ENCODE measurements at places on chromosomes 12 and 14.

DNA sequence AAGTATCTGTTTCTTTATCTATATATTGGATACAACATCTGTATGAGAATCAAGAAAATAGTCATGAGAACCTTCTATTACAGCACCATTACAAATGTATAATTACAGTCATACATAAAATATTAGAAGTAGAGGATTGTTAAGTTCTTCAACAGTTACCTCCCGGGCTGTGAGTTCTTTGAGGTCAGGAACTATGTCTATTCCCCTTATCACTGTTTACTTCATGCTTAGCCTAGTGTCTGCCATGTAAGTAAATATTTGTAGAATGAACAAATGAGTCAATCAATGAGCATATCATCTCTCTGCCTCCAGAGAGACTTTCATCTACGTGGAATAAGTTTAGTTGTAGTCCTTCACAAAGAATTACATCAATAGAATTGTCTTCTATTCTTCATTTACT lies 47.2 kb downstream of the PUS7L start:
- no peak overlapping the region for H3K27ac ChIP-seq
- DNase-seq: no peak
- H3K4me3 ChIP-seq: no peak overlapping the region
- no peaks in the 10 kb centered on the region for H3K4me1 ChIP-seq
- no peaks in the 10 kb centered on the region for H3K36me3 ChIP-seq
- peaks cover 6% of the 10 kb centered on the region for H3K27me3 ChIP-seq

DNA sequence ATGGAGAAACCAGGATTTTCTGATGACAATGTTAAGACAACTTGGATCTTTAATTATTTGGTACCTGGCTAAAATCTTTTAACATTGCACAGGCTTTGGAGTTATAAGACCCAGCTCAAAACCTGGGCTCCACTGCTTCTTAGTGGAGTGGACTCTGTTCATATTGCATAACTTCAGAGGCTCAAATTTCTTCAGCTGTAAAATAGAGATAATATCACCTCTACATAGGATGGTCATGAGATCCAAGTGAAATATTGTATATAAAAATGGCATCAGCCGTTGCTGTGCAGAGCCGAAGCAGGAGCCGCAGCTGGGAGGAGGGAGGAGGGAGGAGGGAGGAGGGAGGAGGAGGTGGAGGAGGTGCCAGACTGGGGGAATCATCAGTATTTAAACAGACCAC lies 10.5 kb downstream of the NPC2 start:
- no peaks in the 10 kb centered on the region for H3K4me1 ChIP-seq
- H3K27me3 ChIP-seq: no peaks in the 10 kb centered on the region
- no peak for DNase-seq

DNA sequence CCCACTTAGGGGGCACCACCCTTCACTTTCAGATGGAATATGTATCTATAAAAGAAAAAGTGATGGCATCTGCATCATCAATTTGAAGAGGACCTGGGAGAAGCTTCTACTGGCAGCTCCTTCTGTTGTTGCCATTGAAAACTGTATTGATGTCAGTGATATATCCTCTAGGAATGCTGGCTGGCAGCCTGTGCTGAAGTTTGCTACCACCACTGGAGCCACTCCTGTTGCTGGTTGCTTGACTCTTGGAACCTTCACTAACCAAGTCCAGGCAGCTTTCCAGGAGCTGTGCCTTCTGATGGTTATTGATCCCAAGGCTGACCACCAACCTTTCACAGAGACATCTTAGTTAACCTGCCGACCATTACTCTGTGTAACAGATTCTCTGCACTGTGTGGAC lies 44.7 kb downstream of the RIMKLB start:
- no peak overlapping the region for H3K4me3 ChIP-seq
- no peak overlapping the region for H3K27ac ChIP-seq
- DNase-seq: no peak
- H3K4me1 ChIP-seq: no peaks in the 10 kb centered on the region
- peaks cover 4% of the 10 kb centered on the region for H3K27me3 ChIP-seq

DNA sequence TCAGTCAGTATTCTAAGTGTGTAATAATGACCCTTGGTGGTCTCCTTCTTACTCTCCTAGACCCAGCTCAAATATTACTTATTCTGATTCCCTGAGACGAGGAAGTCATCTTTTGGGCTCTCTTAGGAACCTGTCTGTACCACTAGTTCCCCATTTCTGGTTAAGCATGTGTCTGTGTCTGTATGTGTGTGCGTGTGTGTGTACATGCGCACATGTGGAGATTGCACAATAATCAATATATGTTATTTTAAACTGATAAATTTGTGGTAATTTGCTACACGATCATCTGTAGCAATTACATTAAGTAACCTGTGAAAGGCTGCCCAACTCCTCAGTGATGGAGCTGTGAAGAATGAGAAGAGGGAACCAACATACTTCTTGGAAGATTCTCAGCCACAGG lies 132.2 kb downstream of the ASCL4 start:
- peaks cover 3% of the 10 kb centered on the region for H3K36me3 ChIP-seq

DNA sequence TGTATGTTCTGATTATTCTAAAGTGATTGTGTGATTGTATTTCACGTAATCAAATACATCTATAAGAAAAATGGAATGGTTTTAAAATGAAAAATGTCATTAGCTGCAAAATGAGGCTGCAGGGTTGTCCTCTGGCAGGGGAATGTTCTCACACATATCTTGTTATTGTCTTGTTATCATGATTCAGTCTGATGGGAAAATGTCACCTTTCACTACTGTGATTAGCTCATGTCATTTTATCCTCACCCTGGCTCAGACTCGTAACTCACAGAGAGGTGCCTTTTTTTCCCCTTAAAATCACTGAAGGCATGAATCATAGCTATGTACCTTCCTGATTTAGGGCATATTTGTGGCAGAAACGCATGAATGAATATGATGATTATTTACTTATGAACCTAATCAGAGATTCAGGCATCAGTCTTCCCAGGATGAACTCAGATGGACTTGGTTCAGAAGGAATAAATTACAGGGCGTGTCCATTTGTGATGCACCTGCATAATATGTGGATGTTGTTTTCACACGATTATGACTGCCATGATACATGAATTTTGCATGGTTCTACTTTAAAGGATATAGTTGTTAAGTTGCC lies 1339.2 kb downstream of the AACS start:
- H3K4me3 ChIP-seq: no peak overlapping the region
- H3K4me1 ChIP-seq: no peaks in the 10 kb centered on the region
- no peak overlapping the region for H3K27ac ChIP-seq
- H3K36me3 ChIP-seq: no peaks in the 10 kb centered on the region
- H3K27me3 ChIP-seq: no peaks in the 10 kb centered on the region
- DNase-seq: no peak

GRCh38 chr12:117907108-117907689 lies 61.6 kb downstream of the KSR2 start:
- no peaks in the 10 kb centered on the region for H3K4me1 ChIP-seq
- no peaks in the 10 kb centered on the region for H3K36me3 ChIP-seq
- H3K27me3 ChIP-seq: no peaks in the 10 kb centered on the region
- no peak overlapping the region for H3K4me3 ChIP-seq
- H3K27ac ChIP-seq: no peak overlapping the region

Data from activated T-helper 1 cell treated with anti-CD3 and anti-CD28 coated beads, Interleukin-12 subunit alpha, Interleukin-12 subunit beta, Interleukin-2, Interleukin-4 antibody, amounts not matched to agents 30 ng/mL and 10 ng/mL and 1 ng/mL, durations not matched to agents 14 hours and 24 hours and 36 hours (primary cell).